ENCODE measurements at places on chromosomes 12 and 14. TPM values are rescaled to one million over a fixed set of nuclear protein-coding genes. Genes with fewer than 3 reads are reported as not detected.

DNA sequence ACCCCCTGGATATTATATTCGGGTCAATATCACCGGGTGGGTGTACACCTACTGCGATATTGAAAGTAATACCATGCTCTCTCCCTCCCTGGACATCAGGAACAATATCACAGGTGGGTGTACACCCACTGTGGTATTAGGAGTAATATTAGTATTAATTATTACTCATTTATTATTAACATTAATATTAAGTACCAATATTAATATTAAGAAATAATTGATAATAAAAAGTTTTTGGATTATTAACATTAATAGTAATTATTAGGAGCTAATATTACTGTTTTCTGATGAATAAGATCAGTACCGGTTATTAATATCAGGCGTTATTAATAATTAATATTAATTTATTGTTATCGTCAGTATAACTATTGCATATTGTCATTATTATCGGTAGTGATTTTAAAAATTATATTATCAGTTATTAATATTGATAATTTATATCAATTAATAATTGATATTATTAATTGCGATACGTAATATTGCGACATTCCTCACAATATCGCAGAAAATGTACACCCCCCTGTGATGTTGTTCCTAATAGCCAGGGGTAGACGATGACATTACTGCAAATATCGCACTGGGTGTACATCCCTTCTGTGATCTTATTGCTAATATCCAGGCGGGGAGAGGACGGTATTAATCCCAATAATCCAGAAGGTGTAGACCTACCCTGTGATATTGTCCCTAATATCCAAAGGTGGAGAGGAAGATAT is 17.0 kb downstream of the SMIM41 start:
- H3K4me3 ChIP-seq = no peak overlapping the region
- no peak overlapping the region for H3K27ac ChIP-seq
- H3K36me3 ChIP-seq = no peaks in the 10 kb centered on the region

DNA sequence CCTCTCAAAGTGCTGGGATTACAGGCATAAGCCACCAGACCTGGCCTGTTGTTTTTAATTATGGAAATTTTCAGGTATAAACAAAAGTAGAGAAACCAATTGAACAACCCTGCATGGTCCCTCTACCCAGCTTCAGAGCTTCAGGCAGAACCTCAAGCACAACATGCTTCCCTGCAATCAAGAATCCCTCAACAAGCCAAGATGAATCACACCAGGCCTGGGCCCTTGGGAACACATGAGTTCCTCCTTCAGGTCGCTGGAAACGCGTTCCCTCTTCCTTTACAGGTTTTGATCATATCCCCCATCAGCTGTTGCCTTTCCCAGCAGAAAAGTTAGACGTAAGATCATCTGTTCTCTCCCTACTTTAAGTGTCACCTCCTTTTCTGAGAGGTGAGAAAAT is 20.5 kb upstream of the CORO1C start:
- no peaks in the 10 kb centered on the region for H3K4me1 ChIP-seq
- no peaks in the 10 kb centered on the region for H3K27me3 ChIP-seq
- no peak for DNase-seq
- H3K4me3 ChIP-seq = no peak overlapping the region
- H3K36me3 ChIP-seq = no peaks in the 10 kb centered on the region

DNA sequence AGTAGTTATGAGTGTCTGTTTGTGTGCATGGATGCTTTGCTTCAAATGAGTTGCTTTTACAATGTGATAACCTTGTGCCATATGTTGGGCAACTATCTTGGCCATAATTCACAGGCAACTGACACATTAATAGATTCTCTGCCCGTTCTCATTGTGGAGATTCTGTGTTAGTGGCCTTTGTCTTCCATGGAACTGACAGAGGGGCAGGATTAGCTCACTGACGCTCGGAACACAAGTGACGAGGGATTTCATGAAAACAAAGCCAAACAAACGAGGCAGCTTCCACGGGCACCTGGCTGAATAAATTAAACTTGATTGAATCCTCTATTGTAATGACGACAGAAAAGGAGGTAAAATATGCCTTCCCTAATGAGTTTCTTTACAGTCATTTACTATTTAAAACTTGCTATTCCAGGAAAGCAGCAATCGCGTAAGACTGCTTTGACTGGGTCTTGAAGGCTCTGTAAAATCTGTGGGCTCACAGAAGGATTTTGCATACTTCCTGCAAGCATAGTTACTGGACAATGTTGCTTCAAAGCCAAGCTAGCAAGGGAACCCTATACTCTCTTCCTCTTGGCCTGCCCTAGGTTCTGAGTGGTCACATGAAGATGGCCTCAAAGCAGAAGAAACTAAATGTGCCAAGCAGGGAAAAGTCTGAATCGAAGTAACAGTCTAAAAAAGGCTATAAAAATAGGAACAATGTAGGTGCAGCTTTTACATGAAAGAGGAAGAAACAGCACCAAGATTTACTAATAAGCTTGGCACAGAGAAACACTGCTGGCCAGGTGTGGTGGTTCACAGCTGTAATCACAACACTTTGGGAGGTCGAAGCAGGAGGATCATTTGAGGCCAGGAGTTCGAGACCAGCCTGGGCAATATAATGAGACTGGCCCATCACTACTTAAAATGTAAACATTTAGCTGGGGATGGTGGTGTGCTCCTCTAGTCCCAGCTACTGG is 28.1 kb upstream of the SINHCAF start:
- no peaks in the 10 kb centered on the region for H3K4me1 ChIP-seq
- no peak overlapping the region for H3K4me3 ChIP-seq
- H3K27me3 ChIP-seq = no peaks in the 10 kb centered on the region
- DNase-seq = no peak
- H3K27ac ChIP-seq = no peak overlapping the region

DNA sequence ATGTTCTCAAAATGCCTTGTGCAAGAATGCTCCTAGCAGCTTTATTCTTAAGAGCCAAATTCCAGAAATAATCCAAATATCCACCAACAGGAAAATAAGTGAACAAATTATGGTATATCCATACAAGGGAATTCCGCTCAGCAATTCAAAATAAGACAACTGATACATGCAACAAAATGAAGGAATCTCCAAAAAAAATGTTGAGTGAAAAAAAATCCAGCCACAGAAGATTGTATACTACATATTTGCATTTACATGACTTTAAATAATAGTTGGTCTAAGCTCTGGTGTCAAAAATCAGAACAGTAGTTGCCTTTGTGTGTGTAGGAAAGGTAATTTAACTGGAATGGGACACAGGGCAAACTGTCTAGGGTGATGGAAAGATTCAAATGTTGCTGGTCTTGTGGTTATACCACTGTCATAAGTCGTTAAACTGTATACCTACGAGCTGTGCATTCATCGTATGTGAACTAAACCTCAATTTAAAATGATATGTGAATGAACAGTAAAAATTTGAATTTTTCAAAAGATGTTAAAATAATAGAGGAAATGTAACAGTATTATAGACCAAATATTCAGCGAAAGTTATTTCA is 3.2 kb downstream of the CD69 start:
- no peak for DNase-seq
- no peaks in the 10 kb centered on the region for H3K27me3 ChIP-seq
- peak overlapping the region; percentile 48 for H3K4me3 ChIP-seq

DNA sequence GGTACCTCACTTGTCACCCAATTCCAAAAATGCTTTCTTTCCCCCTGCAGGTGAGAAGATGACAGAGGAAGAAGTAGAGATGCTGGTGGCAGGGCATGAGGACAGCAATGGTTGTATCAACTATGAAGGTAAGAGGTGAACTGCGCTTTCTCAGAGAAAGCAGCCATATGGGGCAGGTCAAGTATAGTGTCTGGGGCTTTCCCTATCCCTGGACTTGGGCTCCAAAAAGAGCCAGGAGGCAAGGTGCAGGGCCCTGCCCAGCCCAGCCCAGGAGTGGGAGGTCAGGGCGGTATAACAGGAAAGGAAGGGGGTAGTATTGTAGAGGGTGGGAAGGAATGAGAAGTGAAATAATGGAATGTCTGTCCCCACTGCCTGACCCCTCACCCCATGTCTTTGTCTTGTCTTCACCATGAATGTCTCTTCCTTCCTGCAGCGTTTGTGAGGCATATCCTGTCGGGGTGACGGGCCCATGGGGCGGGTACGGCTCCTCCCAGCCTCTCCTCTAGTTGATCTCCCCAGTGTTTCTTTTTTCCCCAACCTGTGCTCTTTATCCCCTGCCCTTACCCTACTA is 2.1 kb downstream of the MYL6 start:
- peaks cover 50% of the 10 kb centered on the region for H3K4me1 ChIP-seq
- H3K27me3 ChIP-seq = no peaks in the 10 kb centered on the region
- peak overlapping the region; percentile 96 for H3K27ac ChIP-seq
- no peak for DNase-seq
- peaks cover 60% of the 10 kb centered on the region for H3K36me3 ChIP-seq

GRCh38 chr12:5648692-5649359 is 216.9 kb downstream of the NTF3 start:
- peaks cover 7% of the 10 kb centered on the region for H3K4me1 ChIP-seq
- H3K36me3 ChIP-seq = no peaks in the 10 kb centered on the region
- no peak overlapping the region for H3K4me3 ChIP-seq
- H3K27me3 ChIP-seq = peaks cover 5% of the 10 kb centered on the region
- H3K27ac ChIP-seq = no peak overlapping the region

GRCh38 chr14:106586098-106586704 is 1059.8 kb downstream of the TMEM121 start:
- DNase-seq = peak; percentile 58
- peaks cover 7% of the 10 kb centered on the region for H3K27me3 ChIP-seq
- no peak overlapping the region for H3K27ac ChIP-seq
- H3K4me1 ChIP-seq = no peaks in the 10 kb centered on the region

GRCh38 chr12:2218706-2219105 is 165.9 kb downstream of the CACNA1C start:
- H3K27ac ChIP-seq = no peak overlapping the region
- H3K36me3 ChIP-seq = no peaks in the 10 kb centered on the region
- H3K4me1 ChIP-seq = no peaks in the 10 kb centered on the region
- no peak for DNase-seq
- no peaks in the 10 kb centered on the region for H3K27me3 ChIP-seq

Gene FAM90A1
- 0.47 TPM for total RNA-seq

Gene ART4
- 3.7 TPM for total RNA-seq

Gene LTB4R
- total RNA-seq = 14.1 TPM

All from lower lobe of right lung (tissue), 2 donors.